Spinal cord (tissue), 10 donors: ENCODE measurements at places on chromosomes 11 and 22.

DNA sequence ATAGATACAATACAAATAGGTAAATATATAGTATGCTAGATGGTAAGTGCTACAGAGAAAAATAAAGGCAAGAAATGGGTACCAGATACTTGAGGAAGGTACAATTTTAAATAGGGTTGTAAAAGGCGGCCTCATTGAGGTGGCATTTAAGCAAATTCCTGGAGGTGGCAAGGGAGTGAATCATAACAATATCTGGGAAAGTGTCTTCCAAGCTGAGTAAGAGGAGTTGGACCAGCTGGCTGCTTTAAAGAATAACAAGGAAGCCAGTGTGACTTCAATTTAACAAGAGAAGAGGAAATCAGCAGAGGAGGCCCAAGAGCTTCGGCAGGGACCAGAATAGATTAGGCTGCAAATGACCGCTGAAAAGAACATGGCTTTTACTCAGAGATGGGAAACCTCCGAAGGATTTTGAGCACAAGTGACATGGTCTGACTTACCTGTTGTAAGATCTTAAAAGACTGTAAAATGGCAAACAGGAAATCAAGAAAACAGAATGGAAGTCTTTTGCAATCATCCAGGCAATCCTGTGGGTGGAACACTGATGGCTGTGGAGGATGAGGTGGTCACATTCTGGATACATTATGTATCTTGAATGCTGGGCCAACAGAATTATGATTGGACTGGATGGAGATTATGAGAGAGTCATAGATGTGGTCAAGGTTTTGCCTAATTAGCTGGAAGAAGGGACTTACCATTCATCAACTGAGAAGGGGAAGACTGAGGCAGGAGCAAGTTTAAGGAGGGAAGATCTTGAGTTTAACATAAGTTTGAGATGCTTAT, 77.2 kb downstream of the RDX start:
- no peak for DNase-seq

DNA sequence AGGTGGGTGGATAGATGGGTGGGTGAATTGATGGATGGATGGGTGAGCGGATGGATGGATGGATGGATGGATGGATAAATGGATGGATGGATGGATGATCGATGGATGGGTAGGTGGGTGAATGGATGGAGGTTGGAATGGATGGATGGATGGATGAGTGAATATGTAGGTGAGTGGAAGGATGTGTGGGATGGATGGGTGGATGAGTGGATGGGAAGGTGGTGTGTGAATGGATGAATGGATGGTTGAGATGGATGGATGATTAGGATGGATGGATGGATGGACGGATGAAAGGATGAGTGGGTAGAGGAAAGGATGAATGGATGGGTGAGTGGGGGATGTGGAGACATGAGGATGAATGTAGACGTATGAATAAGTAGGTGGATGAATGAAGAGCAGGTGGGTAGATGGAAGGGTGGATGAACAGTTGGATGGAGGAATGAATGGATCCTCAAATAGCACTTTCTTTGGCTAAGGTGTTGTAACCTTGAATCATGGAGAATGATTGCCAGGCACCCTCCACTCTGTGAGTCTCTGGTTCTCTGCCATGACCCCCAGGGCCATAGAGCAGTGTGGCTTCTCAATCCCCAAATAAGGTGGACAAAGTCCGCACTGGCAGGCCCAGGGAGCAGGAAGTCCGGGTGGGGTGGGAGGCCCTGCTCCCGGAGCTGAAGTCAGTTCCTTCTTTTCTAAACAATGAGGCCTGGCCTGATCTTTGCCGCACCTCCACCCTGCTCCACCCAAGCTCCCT, 36.9 kb downstream of the IGF2 start:
- no peak for DNase-seq

DNA sequence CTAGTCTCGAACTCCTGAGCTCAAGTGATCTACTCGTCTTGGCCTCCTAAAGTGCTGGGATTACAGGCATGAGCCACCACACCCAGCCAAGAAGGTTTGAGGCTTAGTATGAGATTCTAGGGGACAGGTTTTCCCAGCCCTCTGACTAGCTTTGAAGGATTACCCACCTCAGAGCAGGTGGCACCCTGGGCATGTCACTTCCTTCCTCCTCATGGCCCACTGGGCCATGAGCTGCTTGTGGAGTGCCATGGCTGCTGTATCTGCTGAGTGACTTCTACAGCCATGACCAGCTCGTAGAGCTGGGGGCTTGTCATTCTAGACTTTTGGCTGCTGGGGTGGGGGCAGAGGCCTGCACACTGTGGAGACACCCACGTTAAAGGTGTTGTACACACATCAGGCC, 25.1 kb downstream of the TOM1 start:
- DNase-seq: no peak

DNA sequence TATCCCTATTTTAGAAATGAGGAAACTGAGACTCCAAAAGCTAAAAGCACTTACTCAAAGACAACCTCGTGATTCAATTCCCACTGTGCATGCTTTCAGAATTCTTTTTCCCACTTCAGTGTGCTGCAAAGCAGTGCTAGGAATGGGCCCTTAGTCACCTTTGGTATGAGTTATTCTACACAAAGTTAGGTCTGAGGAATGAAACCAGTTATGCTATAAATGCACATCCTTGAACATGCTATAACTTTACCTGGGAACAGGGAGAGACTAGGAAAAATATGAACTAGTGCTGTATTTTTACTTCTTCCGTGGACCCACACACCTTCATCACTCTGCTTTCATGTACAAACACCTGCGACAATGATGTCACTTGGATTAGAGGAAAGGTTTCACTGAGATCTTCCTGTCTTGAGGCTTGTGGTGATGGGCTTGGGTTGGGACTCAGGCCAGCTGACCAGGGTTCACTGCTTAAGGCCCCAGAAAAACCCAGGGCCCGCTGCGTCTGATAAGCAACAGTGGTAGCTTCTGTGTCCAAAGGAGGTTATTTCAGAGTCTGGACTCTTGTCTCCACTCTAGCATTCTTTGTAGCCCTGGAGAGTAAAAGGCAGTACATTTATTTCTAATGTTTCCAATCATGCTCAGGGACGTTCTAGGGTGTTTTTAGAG, 81.6 kb downstream of the ZC3H12C start:
- DNase-seq: no peak

- DNase-seq: no peak
These were observed 15.3 kb upstream of the OR10V1 start for GRCh38 chr11:59728913-59729312.

DNA sequence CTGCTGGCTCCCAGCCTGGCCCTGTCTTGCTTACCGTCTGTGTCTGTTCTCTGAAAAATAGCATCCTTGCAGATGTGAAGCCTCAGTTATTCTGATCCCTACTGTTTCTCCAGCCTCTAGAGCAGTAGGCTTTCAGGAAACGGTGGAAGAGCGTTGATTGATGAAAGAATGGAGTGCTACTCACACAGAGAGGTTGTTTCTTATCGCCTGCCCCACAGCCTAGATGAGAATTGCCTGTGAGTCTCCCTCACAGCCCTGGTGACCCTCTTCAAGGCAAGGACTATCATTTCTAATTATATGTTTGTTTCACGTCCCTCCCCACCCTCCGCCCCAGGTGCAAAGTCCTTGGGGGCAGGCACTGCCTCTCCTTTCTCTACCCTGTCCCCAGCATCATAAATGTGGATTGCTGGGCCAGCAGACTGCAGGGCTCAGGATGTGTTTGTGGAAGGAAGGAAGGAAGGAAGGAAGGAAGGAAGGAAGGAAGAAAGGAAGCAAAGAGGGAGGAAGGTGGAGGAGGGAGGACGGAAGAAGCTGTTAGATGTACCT, 575.3 kb upstream of the B3GAT1 start:
- no peak for DNase-seq
